Motor neuron (in vitro differentiated cells): ENCODE measurements at places on chromosomes 16 and 17. TPM values are rescaled to one million over a fixed set of nuclear protein-coding genes. Genes with fewer than 3 reads are reported as not detected.

GRCh38 chr17:320139-320538, 32.5 kb downstream of the RPH3AL start:
- no peak for ATAC-seq

- ATAC-seq, result no peak
Observed at GRCh38 chr17:39328815-39329214, 72.6 kb downstream of the FBXL20 start.

GRCh38 chr17:40322358-40323315, 13.7 kb downstream of the RARA start:
- ATAC-seq, result peak; percentile 2

GRCh38 chr16:52572656-52573055, 25.7 kb upstream of the TOX3 start:
- no peak for ATAC-seq

DNA sequence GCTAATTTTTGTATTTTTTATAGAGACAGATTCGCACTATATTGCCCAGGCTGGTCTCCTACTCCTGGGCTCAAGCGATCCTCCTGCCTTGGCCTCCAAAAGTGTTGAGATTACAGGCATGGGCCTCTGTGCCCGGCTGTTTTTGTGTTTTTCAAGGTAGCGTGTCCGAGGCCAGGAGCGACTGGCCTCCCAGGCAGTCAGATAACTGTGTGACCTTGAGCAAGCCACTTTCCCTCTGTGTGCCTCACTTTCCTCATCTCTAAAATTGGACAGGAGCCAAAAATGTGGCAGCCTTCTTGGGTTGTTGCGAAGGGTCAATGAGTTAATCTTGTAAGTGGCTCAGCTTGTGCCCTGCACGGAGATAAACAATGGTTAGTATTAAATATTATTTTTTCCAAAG, 2.4 kb downstream of the ABCC1 start:
- no peak for ATAC-seq

DNA sequence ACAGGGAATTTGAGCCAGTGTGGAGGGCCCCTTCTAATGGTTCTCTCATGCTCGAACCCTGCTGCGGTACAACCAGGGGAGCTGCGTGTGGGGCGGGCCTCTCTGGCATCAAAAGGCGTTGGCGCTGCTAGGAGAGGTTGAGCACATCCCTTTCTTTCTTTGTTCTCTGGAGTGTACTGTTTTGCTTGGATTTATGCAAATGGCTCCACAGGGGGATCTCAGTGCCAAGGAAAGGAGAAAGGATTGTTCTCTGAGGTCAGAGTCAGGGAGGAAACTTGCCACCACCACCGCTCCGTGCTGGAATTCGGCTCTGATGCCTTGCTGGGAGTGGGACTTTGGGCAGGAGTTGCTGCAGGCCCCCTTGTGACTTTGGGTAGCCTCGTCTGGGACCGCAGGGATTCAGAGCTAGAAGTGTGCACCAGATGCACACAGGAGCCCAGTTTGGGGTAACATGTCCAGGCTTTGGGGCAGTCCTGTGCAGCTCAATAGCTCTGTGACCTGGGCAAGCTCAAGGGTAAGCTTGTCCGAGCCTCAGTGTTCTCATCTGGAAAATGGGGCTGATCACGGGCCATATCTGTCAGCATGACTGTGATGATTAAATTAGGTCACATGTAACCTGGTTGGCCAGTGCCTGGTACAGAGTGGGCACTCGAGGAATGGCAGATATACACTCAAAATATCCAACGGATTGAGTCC, 353.0 kb upstream of the EEF2KMT start:
- ATAC-seq, result peak; percentile 46

DNA sequence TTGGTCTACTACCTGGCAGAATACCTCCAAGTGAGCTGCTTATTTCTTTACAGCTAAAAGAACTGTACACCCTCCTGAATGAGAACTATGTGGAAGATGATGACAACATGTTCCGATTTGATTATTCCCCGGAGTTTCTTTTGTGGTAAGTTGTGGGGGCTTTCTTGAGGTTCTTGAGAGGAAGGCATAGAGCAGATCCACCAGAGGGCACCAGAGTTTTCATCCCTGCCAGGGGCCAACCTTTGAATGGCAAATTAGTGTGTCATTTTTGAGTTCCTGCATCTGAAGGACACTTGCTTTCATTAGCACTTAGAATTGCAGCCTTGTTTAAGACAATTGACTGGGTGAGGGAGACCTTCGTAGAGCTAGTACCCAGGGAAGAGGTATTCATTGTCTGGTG, 35.0 kb downstream of the NMT1 start:
- no peak for ATAC-seq

DNA sequence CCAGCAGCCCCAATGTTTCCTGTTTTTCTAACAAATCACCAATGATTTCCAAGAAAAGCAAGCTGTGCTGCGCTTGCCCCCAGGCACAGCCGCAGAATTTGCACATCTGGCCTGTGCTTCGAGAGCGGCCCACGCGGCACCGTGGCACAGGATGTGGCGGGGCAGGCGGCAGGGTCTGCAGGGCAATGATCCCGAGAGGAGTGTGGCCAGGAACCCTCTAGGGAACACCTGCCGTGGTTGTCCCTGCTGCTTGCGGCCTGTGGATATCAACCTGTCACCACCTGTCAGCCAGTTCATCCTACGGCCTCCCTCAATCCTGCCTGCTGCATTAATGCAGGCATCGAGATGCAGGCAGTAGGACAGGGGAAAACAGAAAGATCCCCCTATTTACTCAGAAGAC, 24.0 kb downstream of the PIK3R5 start:
- no peak for ATAC-seq

GRCh38 chr16:68113765-68114240, 28.6 kb downstream of the NFATC3 start:
- ATAC-seq, result no peak

Gene IL21R
- total RNA-seq, result 0.15 and 1.2 TPM in 2 replicates

Gene ELAC2
- 24.7 and 25.7 TPM in 2 replicates for total RNA-seq

Gene KRT39
- total RNA-seq, result not detected in 2 replicates

Gene RAB37
- 0.15 and 0.70 TPM in 2 replicates for total RNA-seq
